ENCODE measurements at places on chromosomes 3 and 15.
A peak's percentile ranks its signal among the peaks of the same experiment; 100 is the strongest.

DNA sequence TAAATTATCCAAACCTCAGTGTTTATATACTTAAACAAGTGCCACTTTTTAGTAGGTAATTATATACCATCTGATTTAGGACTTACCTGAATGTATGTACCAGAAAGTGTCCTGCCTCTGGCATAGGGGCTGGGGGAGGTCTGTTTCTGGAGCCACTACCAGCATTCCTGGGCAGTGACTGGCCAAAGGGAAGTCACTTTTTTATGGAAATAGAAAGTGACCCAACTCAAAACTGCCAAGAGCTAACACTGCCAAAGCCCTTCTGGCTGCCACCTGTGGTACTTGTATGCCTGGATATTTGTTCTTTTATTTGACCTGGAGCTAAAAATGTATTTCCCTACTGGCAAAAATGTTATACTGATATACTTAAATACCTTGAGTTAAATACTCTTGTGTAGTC, 42.7 kb downstream of the ESYT3 start:
- no peak for DNase-seq

DNA sequence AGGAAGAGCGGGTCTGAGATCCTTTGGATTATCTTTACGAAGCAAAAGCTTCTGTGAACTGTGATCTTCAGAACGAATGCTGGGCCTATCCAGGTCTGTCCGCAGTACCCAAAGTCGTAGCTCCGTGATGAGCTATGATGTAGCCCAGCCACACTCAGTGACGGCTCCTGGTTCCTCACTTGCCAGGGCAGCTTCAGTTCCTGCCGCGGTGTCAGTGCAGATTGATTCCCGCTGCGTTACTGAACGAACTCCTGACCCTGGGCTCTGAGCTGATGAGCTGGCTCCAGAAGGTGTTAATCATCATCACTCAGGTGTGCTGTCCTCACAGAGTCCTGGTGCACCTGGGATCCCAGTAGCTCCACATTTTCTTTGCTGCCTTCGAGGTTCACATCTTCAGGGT, 45.0 kb downstream of the TMEM44 start:
- no peak for DNase-seq

DNA sequence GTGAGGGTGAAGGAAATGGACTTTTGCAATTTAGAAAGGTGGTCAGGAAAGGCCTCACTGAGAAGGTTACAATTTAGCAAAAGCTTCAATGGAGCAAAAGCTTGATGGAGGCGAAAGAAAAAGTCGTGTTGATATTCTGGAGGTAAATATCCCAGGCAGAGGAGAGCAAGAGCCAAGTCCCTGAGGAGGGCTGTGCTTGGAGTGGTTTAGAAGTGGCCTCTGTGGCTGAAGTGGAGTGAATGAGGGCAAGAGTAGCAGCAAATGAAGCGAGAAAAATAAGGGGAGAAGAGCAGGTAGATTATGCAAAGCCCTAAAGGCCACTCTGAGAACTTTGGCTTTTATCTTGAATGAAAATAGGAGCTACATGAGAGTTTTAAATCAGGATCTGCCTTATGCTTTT, 54.1 kb downstream of the GUCA1C start:
- DNase-seq, result no peak

DNA sequence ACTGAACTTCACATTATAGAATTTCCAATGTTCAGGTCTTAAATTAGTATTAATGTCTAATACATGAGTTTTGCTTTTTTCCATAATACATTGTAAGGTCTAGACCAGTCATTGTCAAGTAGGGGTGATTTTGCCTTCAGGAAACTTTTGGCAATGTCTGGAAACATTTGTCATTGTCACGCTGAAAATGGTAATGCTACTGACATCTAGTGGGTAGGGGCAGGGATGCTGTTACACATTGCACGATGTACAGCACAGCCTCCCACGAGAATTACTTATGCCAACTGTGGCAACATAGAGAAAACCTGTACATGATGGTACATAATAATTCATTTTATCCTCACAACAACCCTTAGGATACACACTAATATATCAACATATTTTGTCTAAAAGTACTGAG, 384.1 kb downstream of the CADM2 start:
- DNase-seq, result no peak

DNA sequence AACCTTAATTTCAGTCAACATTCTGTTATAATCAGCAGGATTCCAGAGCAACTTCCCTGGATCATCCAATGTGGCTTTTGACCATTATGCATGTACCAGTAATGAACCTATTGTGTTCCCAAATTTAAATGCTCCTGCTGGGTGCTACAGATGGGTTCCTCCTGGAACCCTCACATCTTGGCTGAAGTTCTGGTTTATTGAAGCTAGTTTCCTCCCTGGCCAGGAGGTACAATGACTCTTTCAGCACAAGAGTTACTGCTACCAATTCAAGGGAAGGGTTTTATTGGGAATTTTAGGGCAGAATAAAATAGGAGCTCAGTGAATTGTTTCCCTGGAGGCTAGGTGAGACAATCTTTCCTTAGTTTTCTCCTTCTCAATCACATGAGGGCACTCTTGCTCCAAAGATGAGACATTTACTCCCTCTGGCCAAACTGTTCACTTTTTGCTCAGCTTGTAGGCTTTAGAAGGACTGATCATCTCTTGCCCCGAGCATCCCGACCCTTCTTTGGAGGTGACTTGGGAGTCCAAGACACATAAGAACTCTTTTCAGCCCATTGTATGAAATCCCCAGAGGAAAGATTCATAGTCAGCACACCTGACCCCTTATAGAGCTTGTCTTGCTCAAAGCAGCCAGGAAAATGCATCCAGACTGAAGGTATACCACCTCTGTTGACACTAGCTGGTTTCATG, 8.8 kb upstream of the NPHP3 start:
- peak; percentile 8 for DNase-seq

All from amniotic stem cell (primary cell).